Mammary epithelial cell (primary cell): ENCODE measurements at places on chromosomes 12 and 14. TPM values are rescaled to one million over a fixed set of nuclear protein-coding genes. Genes with fewer than 3 reads are reported as not detected.

Gene SCN8A
- 1.1 and 2.5 TPM in 2 replicates for total RNA-seq

Gene SLC6A12
- 0.17 TPM for total RNA-seq

Gene PLD4
- total RNA-seq: 0.09 and 0.13 TPM in 2 replicates

Gene DHRS1
- 71.3 and 84.8 TPM in 2 replicates for total RNA-seq

Gene SMAGP
- 21.2 TPM for total RNA-seq

Gene TAS2R8
- total RNA-seq: 0.50 TPM
